ENCODE measurements at places on chromosomes 6 and 20.

DNA sequence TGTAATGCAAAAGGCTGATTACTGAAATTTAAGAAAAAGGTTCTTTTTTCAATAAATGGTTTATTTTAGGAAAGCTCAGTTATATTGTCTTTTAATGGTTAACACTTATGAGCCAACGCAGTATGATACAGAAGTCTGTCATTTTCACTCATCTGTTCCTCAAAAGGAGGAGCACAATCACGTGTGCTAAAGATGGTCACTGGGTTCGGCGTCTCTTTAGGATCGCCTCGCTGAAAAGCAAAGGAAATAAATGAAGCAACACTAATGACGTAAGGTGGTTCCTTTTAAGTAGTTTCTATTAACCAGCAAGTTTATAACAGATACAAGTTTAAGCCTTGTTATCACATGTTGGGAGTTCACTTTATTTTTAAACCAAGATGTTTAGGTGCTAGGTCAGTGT lies 125.7 kb downstream of the MAP3K4 start:
- no peak for DNase-seq

GRCh38 chr6:5085648-5086293 lies 630 bp downstream of the PPP1R3G start:
- no peak for DNase-seq

- no peak for DNase-seq
Measured at GRCh38 chr6:125370343-125370742, 68.6 kb upstream of the HDDC2 start.

GRCh38 chr6:44624936-44625573 lies 237.5 kb downstream of the CDC5L start:
- no peak for DNase-seq

DNA sequence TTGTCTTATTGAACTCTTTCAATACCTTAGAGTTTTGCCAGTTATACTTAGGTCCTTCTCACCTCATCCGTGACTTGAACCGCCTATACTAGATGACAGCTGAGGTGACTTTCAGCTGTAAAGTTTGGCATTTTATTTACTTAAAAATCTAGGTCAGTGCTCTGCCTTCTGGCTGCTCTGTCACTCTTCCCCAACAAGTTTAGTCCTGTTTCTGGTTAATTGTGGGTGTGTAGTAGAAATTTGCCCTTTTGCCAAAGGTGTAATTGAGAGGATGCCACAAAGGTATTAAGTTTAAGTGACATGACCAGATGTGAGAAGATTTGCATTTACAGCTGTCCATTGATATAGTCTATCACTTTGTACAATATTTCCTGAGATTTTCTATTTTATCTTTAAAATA lies 106.2 kb downstream of the FARS2 start:
- DNase-seq = no peak

GRCh38 chr6:161261816-161262215 lies 12.0 kb downstream of the AGPAT4 start:
- DNase-seq = no peak

Data from sigmoid colon (tissue), 7 donors.